ENCODE measurements at places on chromosomes 1 and 21. TPM values are rescaled to one million over a fixed set of nuclear protein-coding genes. Genes with fewer than 3 reads are reported as not detected.

CLIC6 gene
- 13.7 TPM for total RNA-seq

CYP4A22 gene
- total RNA-seq: not detected

CFAP141 gene
- not detected for total RNA-seq

LINGO4 gene
- total RNA-seq: not detected

PDPN gene
- 12.6 TPM for total RNA-seq

CCT3 gene
- 151 TPM for total RNA-seq

ADAMTS4 gene
- total RNA-seq: 10.3 TPM

TCHHL1 gene
- not detected for total RNA-seq

ZNF436 gene
- total RNA-seq: 13.4 TPM

PIP5K1A gene
- 35.8 TPM for total RNA-seq

ERRFI1 gene
- 14.1 TPM for total RNA-seq
